Vagina (tissue), 2 donors: ENCODE measurements at places on chromosomes 6 and 20.

DNA sequence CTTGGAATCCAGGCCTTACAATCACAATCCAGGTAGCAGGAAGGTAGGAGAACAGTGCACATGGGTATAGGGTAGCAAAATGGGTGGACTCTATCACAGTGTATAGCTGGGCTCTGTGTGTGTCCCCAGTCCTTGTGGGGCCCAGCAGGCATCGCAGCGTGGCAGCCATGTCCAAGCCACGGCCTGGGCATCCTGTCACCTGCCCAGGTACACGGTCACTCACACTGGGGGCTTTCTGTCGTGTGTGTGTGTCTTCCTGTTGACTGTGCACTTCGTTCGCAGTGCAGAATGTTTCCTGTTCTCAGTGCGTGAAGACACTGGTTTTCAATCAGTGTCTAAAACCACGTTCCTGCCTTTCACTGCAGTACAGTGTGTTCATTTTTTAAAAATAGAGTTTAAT lies 523.2 kb upstream of the JARID2 start:
- no peak for DNase-seq

DNA sequence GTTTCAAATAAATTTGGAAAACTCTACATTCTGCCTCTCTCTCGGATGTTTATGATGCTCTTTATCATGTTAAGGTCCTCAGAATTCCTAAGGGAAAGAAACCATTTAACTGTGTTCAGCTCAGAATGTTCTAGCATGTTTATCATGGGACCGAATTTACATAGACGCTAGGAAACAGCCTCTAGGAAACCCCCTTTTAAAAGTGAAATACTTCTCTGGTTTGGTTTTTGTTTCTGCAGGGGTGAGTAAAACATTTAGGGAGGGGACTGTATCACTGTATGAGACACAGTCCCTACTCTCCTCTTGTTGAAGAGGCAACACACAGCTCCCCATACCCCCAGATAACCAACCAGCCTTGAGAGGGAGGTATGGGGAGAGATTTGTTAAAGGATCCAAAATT lies 267.6 kb upstream of the SUPT3H start:
- no peak for DNase-seq

- DNase-seq: no peak
Measured at GRCh38 chr20:4809707-4810106, 88.0 kb downstream of the PRND start.

GRCh38 chr20:5886788-5887187 lies 63.5 kb downstream of the TRMT6 start:
- no peak for DNase-seq

DNA sequence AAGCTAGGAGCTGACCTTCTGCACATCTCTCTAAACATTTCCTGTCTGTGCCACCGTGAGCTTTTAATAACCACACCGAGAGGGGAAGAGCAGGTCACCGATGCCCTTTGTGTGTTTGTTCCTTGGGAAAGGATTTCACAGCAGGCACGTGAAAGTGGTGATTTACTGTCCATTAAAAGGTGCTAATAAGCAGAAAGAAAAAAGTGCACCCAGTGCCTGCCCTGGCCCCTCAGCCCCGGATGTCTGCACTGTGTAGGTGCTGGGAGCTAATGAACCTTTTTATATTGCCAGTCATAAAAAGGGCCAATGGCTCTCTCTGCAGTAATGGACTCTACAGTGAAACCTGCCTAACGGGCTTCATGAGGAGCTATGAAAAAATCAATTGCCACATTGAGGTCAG lies 312.6 kb downstream of the C6orf118 start:
- DNase-seq: no peak

- no peak for DNase-seq
Measured at GRCh38 chr20:18052856-18053255, 4.9 kb downstream of the OVOL2 start.

DNA sequence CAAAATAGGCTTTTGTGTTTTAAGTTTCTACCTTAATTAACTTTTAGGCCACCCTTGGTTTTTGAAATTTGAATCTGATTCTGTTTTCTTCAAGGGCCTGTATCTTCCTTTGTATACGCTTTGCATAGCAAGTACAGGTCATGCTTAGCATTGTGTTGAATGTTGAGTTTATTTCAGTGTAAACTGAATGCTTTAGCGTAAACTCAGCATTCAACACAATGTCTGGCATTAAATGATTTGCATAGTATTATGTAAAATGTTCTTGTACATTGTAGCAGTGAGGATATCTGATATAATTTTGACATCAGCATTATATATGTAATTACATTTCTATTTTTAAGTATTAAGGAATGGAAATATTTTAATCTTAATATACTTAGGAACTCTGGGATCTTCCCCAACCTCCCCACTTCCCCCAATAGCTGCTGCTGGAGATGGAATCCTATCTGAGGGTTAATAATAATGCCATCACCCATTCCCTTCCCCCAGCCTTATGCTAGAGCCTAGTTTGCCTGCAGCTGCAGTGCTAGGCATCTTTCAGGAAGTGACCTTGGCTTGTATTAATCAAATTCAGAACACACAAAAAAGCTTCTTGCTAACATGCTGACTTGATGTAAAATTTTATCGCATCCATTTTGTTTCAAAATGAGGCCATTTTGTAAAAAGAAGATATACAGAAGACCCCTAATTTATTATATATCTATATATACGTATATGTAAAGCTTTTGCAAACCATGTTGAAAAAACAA lies 73.1 kb downstream of the NCOA3 start:
- DNase-seq: no peak

GRCh38 chr6:87701344-87701675 lies 723 bp downstream of the AKIRIN2 start:
- DNase-seq: no peak

- DNase-seq: no peak
Measured at GRCh38 chr6:20182926-20183521, 29.2 kb downstream of the MBOAT1 start.

DNA sequence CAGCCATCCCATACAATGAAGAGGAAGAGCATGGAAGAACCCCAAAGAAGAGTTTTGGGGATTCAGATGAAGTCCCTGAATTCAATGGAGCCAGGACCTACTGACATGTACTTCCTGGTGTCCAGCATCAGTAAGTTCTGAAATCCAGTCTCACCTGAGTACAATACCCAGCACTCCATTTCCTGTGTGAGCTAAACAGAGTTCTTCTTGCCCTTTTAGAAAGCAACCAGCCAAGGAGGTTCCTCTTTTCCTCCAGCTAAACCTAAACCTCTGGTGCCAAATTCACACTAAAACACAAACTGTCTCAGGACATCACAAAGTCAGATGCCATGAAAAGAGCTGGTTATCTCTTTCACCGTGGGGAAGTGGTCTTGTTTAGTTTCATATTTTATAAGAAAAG lies 71.5 kb downstream of the PKHD1 start:
- DNase-seq: no peak

GRCh38 chr20:59040667-59041066 lies 1.9 kb downstream of the PRELID3B start:
- no peak for DNase-seq

DNA sequence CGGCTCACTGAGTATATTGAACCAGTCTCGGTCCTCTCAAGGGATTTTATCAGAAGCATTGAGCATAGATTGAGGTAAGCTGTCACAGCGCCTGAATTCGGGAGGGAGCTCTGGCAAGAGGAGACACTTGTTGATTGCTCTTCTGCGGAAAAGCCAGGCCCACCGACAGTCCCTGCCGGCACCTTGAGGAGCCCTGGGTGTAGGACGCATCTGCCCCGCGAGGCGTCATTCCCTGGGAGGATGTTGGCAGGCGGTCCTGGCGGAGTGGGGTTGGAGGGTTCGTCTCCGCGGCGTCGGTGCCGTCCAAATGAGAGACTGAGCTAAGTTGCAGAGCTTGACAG lies 843 bp downstream of the FBXO9 start:
- DNase-seq: no peak

DNA sequence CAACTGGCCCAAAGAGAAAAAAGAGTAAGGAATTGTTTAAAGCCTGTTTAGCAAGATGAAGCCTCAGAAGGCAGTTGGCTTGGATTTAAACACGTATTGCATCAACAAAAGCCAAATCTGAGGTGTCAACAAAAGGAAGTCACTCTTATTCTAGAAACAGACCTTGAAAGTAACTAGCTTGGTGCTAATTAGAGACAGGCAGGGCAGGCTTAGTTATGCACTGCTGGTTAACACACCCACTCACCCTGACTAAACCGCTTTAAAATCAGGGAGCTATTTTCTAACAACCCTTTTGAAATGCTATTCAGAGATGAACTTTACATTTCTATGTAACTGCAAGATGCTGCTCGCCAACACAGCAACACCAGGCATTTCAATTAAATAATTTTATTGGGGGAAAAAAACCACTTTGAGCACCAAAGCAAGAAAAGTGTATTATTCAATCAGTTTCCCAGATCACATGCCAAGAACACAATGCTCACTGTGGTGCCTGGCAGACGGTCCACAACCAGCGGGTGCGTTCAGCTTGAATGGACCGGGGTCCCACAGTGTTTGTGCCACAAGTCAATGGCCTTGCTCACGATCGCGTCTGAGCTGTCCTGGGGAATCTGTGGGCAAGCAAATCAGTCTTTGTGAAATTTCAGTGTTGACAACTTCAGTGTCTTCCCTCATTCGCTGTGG lies 23.6 kb downstream of the TBC1D7 start:
- no peak for DNase-seq
